ENCODE measurements at places on chromosomes 13 and 19.

- no peak for DNase-seq
These were observed 3.3 kb downstream of the FBL start for GRCh38 chr19:39842693-39843435.

DNA sequence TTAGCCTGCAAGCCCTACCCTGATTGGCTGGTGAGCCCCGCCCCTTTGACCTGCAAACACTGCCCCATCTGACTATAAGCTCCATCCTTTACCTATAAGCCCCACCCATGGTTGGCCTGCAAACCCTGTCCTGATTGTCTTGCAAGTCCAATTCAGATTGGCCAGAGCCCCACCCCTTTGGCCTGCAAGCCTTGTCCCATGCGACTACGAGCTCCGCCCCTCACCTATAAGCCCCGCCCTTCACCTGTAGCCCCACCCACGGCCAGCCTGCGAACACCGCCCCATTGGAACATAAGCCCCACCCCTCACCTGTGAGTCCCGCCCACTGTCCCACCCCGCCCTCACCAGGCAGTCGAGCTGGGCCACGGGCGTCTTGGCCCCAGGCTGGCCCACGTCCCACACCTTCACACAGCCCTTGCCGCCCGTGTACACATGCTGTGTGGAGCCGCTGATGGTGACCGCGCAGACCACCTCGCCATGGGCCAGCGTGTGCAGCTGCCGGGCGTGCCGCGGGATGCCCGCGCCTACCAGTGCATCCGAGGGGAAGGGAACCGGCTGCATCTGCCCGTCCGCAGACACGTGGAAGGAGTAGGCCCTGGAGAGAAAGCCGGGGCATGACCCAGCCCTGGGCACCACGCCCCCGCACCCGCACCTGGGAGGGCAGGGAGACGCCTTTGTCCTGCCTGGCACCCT, 22.9 kb downstream of the TLE2 start:
- no peak for DNase-seq

DNA sequence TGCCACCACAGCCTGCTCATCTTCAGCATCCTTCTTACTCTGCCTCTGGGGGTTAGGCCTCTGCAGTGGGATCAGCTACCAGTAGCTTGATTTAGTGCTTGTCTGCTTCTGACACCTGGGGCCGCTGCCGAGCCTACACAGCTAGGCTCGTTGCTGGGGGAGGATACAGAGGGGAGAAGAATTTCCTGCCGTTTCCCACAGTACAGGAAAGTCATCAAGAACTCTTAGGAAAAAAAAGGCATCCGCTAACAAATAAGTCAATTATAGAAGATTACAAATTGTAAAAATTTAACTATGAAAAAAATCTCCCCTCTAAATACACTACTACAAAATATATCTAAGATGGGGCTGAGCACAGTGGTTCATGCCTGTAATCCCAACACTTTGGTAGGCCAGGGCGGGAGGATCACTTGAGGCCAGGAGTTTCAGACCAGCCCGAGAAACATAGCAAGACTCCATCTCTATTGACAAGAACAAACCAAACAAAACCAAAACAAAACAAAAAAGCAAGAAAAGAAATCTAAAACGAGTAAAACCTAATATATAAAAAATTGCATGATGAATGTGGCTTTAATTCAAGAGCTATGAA, 26.7 kb downstream of the LATS2 start:
- DNase-seq = no peak

- no peak for DNase-seq
These were observed 52.4 kb upstream of the HTR2A start for GRCh38 chr13:46949211-46949610.

GRCh38 chr19:48997972-48998371, 4.3 kb downstream of the RUVBL2 start:
- no peak for DNase-seq

- DNase-seq = no peak
These were observed 314.7 kb downstream of the ITGBL1 start for GRCh38 chr13:101767131-101767530.

GRCh38 chr13:41199079-41199478, 4.7 kb upstream of the KBTBD7 start:
- DNase-seq = no peak

DNA sequence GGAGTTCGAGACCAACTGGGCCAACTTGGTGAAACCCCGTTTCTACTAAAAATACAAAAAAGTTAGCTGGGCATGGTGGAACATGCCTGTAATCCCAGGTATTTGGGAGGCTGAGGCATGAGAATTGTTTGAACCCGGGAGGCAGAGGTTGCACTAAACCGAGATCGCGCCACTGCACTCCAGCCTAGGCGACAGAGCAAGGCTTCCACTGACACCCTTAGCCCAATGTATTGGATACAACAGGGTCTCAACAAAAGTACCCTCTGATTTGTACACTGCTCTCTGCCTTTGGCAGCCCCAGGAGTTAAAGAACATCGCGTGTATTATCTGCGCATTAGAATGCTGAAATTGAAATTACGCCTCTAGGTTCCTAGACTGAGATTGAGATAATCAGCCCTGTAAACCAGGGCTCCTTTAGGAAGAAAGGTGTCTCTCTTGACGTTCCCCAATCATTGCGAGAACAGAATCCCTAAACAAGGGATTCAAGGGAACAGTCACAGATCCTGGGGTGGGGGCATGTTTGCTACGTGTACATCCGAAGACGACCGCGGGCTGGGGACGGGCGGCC, 21.9 kb downstream of the IPO5 start:
- no peak for DNase-seq

GRCh38 chr13:60583911-60584753, 187.1 kb downstream of the TDRD3 start:
- DNase-seq = no peak

DNA sequence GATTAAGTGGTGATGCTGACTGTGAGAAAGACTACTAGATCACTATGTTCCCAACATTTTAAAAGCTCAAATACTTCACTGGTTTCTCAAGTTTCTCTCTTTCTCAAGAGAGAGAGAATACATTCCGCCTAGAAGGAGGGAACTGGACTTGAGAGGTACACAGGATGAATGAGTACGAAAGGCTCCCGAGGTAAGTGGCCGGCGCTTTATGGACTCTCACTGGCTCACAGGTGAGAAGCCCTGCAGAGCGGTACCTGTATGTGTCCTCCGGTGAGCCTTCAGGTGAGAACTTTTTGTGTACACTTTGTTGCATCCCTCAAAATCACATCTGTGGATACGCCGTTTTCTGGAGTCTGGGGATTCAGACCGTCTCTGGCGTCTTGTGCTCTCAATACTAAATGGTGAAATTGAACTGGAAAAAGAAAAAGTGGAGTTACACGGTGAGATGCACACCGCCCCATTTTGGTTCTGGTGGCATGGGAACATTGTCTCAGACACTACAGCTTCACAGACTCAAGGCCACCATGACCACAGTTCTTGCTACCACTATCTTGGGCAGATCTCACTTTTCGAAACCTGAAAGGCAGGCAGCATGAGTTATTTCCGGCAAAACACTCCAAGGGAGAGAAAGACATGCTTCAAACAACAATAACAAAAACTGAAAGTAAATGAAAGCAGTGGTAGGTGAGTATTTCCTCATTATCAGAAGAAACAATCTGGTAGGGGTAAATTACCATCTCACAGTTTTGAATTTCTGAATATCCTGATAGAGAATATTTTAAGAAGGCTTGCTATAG, 418.9 kb downstream of the KLF12 start:
- DNase-seq = no peak

DNA sequence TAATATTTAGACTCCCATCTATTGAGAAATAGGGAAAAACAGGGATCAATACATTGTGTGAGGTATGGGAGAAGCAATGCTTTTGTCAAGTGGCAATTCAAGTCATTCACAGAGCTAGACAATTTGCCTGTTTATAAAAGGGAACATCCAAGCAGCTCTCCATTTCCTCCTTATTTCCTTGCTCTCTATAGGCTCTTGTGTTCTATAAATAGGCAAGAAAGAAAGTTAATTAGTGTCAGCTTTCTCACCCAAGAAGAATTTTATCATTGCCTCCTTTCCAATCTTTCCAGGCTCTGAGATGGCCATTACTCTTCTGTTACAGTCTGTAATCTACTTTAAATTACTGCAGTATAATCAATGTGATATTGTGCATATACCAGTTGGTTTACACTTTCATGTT, 199.9 kb downstream of the LHFPL6 start:
- no peak for DNase-seq

DNA sequence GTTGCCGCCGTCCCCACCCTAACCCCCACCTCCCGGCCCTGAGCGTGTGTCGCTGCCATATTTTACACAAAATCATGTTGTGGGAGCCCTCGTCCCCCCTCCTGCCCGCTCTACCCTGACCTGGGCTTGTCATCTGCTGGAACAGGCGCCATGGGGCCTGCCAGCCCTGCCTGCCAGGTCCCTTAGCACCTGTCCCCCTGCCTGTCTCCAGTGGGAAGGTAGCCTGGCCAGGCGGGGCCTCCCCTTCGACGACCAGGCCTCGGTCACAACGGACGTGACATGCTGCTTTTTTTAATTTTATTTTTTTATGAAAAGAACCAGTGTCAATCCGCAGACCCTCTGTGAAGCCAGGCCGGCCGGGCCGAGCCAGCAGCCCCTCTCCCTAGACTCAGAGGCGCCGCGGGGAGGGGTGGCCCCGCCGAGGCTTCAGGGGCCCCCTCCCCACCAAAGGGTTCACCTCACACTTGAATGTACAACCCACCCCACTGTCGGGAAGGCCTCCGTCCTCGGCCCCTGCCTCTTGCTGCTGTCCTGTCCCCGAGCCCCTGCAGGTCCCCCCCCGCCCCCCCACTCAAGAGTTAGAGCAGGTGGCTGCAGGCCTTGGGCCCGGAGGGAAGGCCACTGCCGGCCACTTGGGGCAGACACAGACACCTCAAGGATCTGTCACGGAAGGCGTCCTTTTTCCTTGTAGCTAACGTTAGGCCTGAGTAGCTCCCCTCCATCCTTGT, 6.4 kb downstream of the YIPF2 start:
- DNase-seq = no peak

GRCh38 chr19:3423183-3423829, 56.9 kb downstream of the NFIC start:
- no peak for DNase-seq

- peak; percentile 7 for DNase-seq
These were observed 28.7 kb downstream of the CYP4F2 start for GRCh38 chr19:15869109-15869555.

GRCh38 chr13:45108716-45109101, 11.6 kb upstream of the GTF2F2 start:
- no peak for DNase-seq

GRCh38 chr13:64274481-64275217, 2859.0 kb upstream of the PCDH20 start:
- no peak for DNase-seq

- DNase-seq = no peak
These were observed 29.9 kb downstream of the TUBA3C start for GRCh38 chr13:19151581-19152263.

- no peak for DNase-seq
These were observed 18.2 kb downstream of the ZNF565 start for GRCh38 chr19:36196249-36196648.

DNA sequence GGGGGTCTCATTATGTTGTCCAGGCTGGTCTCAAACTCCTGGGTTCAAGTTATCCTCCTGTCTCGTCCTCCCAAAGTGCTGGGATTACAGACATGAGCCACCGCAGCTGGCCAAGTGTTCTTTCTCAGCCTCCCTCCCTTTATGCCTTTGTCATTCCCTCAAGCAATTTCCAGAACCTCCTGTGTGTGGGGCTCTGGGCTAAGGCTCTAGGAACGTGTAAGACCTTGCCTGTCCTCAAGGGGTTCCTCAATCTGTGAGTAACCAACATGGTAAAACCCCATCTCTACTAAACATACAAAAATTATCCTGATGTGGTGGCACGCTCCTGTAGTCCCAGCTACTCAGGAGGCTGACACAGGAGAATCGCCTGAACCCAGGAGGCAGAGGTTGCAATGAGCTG, 15.5 kb upstream of the SPACA4 start:
- DNase-seq = no peak

- peak; percentile 99 for DNase-seq
These were observed 2.3 kb upstream of the TMEM91 start for GRCh38 chr19:41373993-41374392.

DNA sequence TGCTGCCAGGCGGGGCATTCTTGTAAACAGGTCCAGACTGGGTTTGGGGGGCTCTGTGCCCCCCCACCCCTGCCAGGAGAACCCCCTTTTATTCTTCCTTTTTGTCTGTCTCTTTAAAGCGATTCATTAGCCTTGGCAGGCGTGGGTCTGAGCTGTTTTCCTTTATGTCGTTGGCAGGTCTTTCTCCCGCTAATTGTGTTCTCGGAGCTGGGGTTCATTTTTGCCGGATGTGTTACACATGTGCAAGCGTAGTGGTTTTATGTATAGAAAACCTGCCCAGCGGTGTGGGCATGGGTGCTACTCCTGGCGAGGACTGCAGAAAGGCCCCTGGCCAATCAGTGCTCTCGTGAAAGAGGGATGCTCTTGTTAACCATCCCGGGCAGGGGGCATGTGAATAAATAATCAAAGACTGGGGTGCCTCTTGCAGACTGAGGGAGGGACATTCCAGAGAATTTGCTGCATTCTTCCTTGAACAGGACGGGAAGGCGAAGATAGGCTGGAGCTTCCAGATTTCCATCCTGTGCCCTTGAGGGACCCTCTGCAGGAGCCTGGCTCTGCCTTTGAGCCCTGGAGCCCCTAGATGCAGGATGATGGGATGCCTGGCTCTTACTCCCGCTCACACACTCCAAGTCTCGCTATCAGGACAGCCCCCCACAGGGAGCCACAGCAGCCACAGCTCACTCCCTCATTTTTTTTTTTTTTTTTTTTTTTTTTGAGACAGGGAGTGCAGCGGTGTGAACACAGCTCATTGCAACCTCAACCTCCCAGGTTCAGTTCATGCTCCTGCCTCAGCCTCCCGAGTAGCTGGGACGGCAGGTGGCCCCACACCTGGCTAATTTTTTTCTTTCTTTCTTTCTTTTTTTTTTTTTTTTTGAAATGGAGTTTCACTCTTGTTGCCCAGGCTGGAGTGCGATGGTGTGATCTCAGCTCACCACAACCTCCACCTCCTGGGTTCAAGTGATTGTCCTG, 14.1 kb downstream of the CARM1 start:
- DNase-seq = no peak

DNA sequence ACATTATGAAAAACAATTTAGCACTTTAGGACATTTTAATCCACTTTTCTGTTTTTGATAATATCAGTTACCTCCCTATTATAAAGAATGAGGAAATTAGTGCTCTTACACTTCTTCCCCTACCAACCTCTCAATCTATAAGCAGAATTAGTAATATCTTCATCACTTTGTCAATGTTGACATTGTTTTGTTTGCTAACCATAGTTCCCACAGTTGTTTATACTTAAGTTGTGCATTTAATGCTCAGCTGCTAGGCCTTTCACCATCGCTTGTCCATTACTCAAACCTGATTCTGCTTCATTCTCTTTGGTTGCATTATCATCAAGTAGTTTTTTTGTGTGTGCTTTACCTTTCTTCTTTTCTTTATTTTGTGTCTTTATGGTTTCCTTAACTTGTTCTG, 132.1 kb downstream of the CDK8 start:
- no peak for DNase-seq

GRCh38 chr13:47252627-47253026, 355.8 kb upstream of the HTR2A start:
- DNase-seq = no peak

GRCh38 chr13:89920461-89920860, 1427.0 kb upstream of the MIR17HG start:
- no peak for DNase-seq
